Epithelial cell of proximal tubule (primary cell): ENCODE measurements at places on chromosomes 7 and 10. TPM values are rescaled to one million over a fixed set of nuclear protein-coding genes. Genes with fewer than 3 reads are reported as not detected.

ODAD2 gene
- total RNA-seq: 0.80 and 1.7 TPM in 2 replicates

EFCAB10 gene
- 0.07 TPM in 1 of 2 replicates, not detected in the other for total RNA-seq

RTKN2 gene
- total RNA-seq: 7.1 and 13.8 TPM in 2 replicates

GRCh38 chr10:77084431-77085144 is 553.0 kb downstream of the KCNMA1 start:
- DNase-seq: no peak

GRCh38 chr10:97371696-97372095 is 29.4 kb downstream of the RRP12 start:
- no peak for DNase-seq

DNA sequence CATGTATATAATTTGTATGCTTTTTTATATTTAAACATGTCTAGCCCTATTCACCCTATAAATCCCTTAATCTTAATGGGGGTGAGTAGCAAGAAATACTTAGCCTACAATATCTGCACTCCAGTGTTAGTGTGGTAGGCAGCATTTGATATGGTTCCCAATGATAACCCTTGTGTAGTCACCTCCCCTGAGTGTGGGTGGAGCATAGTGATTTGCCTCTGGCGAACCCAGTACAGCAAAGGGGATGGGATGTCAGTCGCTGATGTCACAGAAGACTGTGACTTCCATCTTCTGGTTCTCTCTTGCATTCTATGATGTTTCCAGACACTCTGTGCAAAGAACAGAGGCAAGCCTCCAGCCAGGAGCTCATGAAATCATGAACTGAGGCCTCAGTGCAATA is 211.2 kb downstream of the CRPPA start:
- no peak for DNase-seq

- no peak for DNase-seq
Measured at GRCh38 chr7:91324663-91325062, 60.4 kb downstream of the FZD1 start.

GRCh38 chr10:14772399-14772798 is 2.3 kb downstream of the FAM107B start:
- DNase-seq: no peak

GRCh38 chr10:1573334-1573969 is 163.9 kb downstream of the ADARB2 start:
- DNase-seq: no peak
